ENCODE measurements at places on chromosomes 13 and 19. TPM values are rescaled to one million over a fixed set of nuclear protein-coding genes. Genes with fewer than 3 reads are reported as not detected.

Gene ZNF729
- 4.3 TPM for total RNA-seq

Gene ENOX1
- 11.0 TPM for total RNA-seq

- no peak for DNase-seq
These were observed 5.8 kb downstream of the SPHK2 start for GRCh38 chr19:48624791-48625723.

GRCh38 chr13:95315752-95316151 lies 14.5 kb upstream of the ABCC4 start:
- no peak for DNase-seq

GRCh38 chr19:12333162-12334159 lies at the start of gene ZNF563:
ZNF563 (minus strand) TSS chr19:12333633; CDS start chr19:12333482, 151 bp downstream.
- DNase-seq = peak; percentile 99

Gene SLITRK5
- total RNA-seq = 0.31 TPM

Gene WDR88
- total RNA-seq = 8.9 TPM

Gene ZNF99
- total RNA-seq = 4.6 TPM

Gene KLK15
- total RNA-seq = 9.0 TPM

DNA sequence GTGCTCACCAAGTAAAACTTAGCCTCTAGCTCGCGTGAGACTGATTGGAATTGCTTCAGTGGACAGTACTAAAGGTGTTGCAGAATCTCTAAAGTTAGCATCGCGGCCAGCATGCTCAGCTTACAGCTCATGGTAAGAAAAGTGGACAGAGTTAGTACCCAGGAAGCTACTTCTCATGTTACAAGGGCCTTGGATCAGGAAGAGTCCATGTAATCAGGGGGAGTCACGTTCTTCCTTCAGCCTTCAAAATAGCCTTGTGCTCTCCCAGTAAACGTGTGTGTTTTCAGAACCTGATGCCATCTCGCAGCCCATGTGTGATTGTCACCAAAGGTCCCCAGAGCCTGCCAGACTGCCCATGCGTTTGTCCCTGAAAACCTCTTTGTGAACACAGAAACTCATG lies 195.8 kb upstream of the RNF113B start:
- no peak for DNase-seq

Gene CEACAM1
- total RNA-seq = 12.7 TPM

Gene LGALS14
- total RNA-seq = not detected

Gene COX7A1
- 4.8 TPM for total RNA-seq

GRCh38 chr19:33469171-33470039 lies 52.2 kb downstream of the PEPD start:
- DNase-seq = no peak

- DNase-seq = no peak
These were observed 13.9 kb downstream of the PALM start for GRCh38 chr19:722553-723101.

DNA sequence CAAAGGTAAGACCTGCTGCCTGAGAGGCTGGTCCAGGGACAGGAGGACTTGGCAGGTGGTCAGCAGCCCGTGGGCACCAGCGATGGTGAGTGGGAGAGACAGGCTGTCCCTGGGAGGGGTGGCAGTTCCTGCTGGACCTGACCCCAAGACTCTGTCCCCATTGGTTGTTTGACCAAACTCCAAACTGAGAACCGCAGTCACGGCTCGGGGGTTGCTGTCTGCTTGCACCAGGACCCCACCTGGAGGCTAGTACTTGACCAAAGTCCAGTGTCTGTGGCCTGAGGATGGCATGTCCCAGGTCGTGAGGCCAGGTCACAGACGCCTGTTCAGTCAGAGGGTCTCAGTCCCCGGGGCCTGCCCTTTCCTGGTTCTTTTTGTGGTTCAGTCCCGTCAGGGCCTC lies 9.9 kb upstream of the ZNF14 start:
- DNase-seq = peak; percentile 11

DNA sequence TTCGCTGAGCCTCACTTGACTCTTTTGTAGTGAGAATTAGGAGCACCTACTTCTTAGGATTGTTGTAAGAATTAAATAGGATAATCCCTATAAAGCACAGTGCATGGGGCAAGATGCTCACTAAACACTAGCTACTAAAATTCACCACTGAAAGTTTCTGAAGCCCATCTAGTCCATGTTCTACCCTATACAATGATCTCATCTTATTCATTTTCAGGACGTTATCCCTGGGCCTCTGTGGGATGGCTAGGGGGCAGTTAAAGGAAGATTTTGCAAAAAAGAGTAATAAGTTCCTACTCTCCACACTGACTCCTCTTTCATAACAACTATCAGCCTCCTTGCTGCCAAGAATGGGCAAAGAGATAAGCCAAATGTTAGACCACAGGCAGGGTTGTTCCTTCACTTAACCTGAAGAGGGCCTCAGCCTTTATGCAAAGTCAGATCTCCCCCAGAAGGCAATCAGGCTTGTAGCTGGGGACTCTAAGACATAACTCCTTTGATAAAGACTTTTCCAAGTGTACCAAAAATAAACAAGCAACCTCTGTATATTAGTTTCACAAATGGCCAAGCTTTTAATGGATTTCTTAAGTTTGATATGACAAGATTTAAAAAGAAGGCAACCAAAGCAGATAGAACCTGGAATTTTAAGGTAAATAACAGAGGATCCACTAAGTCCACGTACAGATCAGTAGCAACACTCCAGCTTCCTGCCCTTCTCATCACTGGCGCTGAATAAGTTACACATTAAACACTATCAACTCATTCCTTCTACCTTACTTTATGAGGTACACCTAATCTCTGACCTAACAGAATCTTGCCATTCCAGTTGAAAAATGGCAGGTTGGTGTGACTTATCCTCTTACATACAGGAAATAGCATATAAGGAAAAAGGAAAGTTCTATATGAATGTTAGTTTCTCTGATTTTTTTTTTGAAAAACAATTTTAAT lies 44.4 kb downstream of the ELF1 start:
- peak; percentile 42 for DNase-seq

- DNase-seq = no peak
These were observed 289.4 kb downstream of the FOXO1 start for GRCh38 chr13:40376867-40377535.

DNA sequence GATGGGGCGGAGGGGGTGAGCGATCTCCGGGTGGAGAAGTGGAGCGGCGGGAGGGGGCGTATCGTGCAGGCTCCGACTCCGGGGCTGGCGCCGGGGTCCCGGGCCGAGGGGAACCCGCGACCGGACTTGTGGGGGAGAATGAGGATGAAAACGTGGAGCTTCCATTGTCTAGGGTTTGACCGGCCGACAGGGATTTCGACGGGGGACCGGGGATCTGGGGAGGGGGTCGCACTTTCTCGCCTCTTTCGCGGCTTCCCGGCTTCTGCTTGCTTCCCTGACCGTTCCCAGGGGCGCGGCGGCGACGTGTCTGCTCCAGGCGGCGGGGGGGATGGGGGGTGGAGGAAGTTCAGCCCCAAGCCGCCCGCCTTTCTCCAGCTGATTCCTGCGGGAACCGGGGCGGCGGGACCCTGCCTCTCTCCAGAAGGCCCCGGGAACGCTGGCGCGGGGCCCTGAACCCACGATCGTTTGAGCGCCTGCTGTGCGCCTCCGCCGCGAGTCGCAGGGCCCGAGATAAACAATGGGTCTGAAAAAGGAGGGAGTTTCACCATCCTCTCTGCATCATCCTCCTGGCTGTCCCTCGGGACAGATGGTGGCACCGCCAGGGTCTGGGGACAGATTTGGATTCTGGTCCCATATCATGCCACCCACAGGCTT lies 790 bp downstream of the TPM4 start:
- DNase-seq = peak; percentile 62

Gene TSSK6
- 722 TPM for total RNA-seq

Gene KLK6
- total RNA-seq = 0.37 TPM

DNA sequence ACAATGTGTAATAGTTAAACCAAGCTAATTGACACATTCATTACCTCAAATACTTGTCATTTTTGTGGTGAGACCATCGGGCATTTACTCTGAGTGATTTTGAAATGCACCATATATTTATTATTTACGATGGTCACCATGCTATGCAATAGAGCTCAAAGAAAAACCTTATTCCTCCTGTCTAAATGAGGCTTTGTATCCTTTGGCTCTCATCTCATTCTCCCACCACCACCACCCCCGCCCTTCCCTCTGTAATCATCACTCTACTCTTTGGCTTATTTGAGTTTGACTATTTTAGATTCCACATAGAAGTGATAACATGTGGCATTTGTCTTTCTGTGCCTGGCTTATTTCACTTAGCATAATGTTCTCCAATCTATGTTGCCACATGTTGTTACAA lies 124.9 kb downstream of the CYSLTR2 start:
- DNase-seq = no peak

GRCh38 chr19:39924389-39924788 lies 10.0 kb downstream of the FCGBP start:
- DNase-seq = no peak

Gene ATP4B
- total RNA-seq = not detected

Gene PSG1
- total RNA-seq = not detected
